A673 (cell line): ENCODE measurements at places on chromosomes 1 and 21. TPM values are rescaled to one million over a fixed set of nuclear protein-coding genes. Genes with fewer than 3 reads are reported as not detected.
A peak's percentile ranks its signal among the peaks of the same experiment; 100 is the strongest.

- H3K36me3 ChIP-seq: no peaks in the 10 kb centered on the region
- H3K27me3 ChIP-seq: no peaks in the 10 kb centered on the region
- DNase-seq: no peak
- H3K4me3 ChIP-seq: no peak overlapping the region
- no peak overlapping the region for H3K27ac ChIP-seq
- H3K4me1 ChIP-seq: no peaks in the 10 kb centered on the region
Measured at GRCh38 chr21:32570456-32570855, 14.9 kb downstream of the TCP10L start.

DNA sequence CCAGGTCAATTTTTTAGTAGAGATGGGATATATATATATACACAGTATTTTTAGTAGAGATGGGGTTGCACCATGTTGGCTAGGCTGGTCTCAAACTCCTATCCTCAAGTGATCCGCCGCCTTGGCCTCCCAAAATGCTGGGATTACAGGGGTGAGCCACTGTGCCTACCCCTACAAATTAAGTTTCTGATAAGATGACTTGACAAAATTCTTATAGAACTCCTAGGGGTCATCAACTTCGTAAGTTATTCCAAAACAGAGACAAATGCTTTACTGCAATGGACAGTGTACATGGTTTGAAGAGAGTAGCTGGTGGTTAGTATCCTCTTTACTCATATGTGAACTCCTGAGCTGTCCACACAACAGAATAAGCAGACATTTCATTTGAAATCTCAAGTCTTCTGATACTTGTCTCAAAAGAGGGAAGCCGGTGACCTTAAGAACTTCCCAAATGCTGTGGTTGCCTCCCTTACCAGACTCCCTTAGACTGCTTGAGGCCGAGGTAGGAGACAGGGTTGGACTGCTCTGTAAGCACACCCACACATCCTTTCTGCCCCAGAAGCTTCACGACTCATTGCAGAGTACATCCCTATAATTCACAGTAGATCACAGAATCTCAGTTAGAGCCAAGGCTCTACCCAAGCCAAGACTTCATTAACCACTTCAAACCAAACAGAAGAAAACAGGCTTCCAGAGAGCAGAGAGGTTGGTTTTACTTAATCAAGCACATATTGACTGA is 244.1 kb upstream of the IRF2BP2 start:
- no peak for DNase-seq
- no peak overlapping the region for H3K4me3 ChIP-seq
- H3K36me3 ChIP-seq: no peaks in the 10 kb centered on the region
- no peaks in the 10 kb centered on the region for H3K27me3 ChIP-seq
- H3K4me1 ChIP-seq: no peaks in the 10 kb centered on the region

DNA sequence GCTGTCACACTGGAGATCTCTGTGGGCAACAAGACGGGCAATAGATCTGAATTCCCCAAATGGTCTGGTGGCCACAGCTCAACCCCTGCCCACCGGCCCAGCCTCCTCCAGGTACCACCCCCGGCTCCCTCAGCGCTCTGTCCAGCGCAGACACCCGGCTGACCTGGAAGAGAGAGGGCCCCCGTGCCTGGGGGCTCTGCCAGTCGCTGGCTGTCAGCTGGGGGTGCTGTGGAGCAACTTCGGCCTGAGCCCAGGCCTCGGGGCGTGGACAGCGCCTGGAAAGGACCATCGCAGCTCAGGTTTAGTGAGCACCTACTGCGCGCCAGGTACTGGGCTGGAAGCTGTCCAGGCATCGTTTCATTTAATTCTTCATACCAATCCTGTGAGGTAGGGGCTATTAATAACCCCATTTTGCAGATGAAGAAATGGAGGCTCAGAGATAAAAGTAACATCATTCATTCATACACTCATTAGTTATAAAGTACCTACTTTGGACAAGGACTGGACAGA is 51.0 kb downstream of the AHDC1 start:
- no peak overlapping the region for H3K27ac ChIP-seq
- H3K27me3 ChIP-seq: no peaks in the 10 kb centered on the region
- H3K4me3 ChIP-seq: no peak overlapping the region
- DNase-seq: no peak
- H3K4me1 ChIP-seq: peaks cover 23% of the 10 kb centered on the region

DNA sequence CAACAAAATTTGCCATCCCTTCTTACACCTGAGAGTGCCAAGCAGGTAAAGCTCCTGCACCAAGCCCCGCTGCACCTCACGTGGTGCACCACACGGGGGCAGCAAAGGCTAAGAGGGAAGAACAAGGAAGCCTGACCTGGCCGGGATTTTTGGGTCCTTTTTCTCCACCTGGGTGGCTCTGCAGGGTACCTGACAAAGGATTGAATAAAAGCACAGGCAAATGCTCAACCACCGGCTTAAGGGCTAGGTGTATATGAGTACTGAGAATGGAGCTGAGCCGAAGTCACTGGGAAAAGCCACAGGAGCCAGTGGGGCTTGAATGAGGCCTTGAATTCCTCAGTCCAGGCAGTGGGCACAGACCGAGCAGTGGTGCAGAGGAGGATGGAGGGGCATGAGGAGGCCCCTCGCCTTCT is 36.4 kb downstream of the ZNF697 start:
- H3K27ac ChIP-seq: no peak overlapping the region
- H3K4me3 ChIP-seq: no peak overlapping the region
- H3K36me3 ChIP-seq: no peaks in the 10 kb centered on the region
- no peaks in the 10 kb centered on the region for H3K27me3 ChIP-seq

ADAM30 gene
- not detected in 2 replicates for total RNA-seq

INAVA gene
- total RNA-seq: 0.33 and 0.45 TPM in 2 replicates

GRCh38 chr1:44592208-44593145 is 81.8 kb downstream of the TMEM53 start:
- peaks cover 5% of the 10 kb centered on the region for H3K27me3 ChIP-seq
- no peaks in the 10 kb centered on the region for H3K36me3 ChIP-seq
- no peak for DNase-seq
- no peak overlapping the region for H3K4me3 ChIP-seq

PCNT gene
- 66.4 and 73.7 TPM in 2 replicates for total RNA-seq

SAMSN1 gene
- total RNA-seq: not detected in 2 replicates

DNA sequence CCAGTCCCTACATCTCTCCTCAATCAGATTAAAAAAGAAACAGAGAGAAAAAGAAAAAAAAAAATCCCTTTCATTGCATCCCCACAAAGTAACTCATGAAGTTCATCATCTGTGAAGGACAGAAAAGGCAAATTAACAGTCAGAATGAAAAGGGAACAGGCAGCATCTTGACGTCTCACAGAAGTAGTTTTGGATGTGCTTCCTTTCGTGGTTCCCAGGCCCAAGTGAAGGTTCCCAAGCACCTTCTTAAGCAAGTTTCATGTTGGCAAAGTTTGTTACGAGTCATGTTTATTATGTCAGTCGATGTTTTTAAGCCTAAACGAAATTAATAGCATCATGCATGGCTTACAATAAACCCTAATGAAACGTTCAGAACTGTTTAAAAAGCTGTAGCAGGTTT is 475.2 kb downstream of the SETD4 start:
- H3K4me1 ChIP-seq: peaks cover 9% of the 10 kb centered on the region
- no peak for DNase-seq
- H3K36me3 ChIP-seq: no peaks in the 10 kb centered on the region
- H3K27me3 ChIP-seq: peaks cover 61% of the 10 kb centered on the region

SOX13 gene
- total RNA-seq: 9.4 and 11.5 TPM in 2 replicates

- H3K36me3 ChIP-seq: no peaks in the 10 kb centered on the region
- no peaks in the 10 kb centered on the region for H3K4me1 ChIP-seq
- DNase-seq: no peak
- no peak overlapping the region for H3K27ac ChIP-seq
Measured at GRCh38 chr1:239098400-239099037, 287.8 kb upstream of the CHRM3 start.

IQGAP3 gene
- 35.3 and 37.5 TPM in 2 replicates for total RNA-seq

DNA sequence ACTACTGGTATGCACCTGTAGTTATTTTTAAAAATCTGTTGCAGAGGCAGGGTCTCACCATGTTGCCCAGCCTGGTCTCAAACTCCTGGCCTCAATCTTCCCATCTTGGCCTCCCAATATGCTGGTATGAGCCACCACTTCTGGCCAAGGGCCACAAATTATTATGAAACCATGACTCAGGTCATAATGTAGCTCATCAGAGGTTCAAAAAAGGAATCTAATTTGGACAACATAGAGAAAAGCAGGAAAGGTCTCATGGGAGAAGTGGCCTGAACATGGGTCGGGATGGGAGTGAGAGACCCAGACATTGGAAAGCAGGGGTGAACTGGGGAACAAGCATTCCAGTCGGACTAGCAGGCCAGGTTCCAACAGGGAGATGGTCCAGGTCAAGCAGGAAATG is 45.2 kb upstream of the C1orf198 start:
- DNase-seq: no peak
- no peak overlapping the region for H3K27ac ChIP-seq
- no peak overlapping the region for H3K4me3 ChIP-seq
- no peaks in the 10 kb centered on the region for H3K36me3 ChIP-seq
- no peaks in the 10 kb centered on the region for H3K27me3 ChIP-seq

GRCh38 chr1:24737368-24738117 is 7.7 kb upstream of the CLIC4 start:
- no peak overlapping the region for H3K4me3 ChIP-seq
- H3K4me1 ChIP-seq: peaks cover 30% of the 10 kb centered on the region
- no peak for DNase-seq
- H3K27me3 ChIP-seq: no peaks in the 10 kb centered on the region
- no peak overlapping the region for H3K27ac ChIP-seq

SASS6 gene
- 15.1 and 16.8 TPM in 2 replicates for total RNA-seq

GRCh38 chr1:233998891-233999290 is 94.4 kb downstream of the SLC35F3 start:
- peaks cover 17% of the 10 kb centered on the region for H3K4me1 ChIP-seq
- DNase-seq: peak; percentile 79
- no peaks in the 10 kb centered on the region for H3K36me3 ChIP-seq
- H3K4me3 ChIP-seq: no peak overlapping the region

CCDC27 gene
- total RNA-seq: not detected in 2 replicates

GBP5 gene
- 0.09 TPM in 1 of 2 replicates, not detected in the other for total RNA-seq

- H3K36me3 ChIP-seq: no peaks in the 10 kb centered on the region
- no peak overlapping the region for H3K27ac ChIP-seq
- no peak overlapping the region for H3K4me3 ChIP-seq
- no peaks in the 10 kb centered on the region for H3K4me1 ChIP-seq
- no peak for DNase-seq
Measured at GRCh38 chr1:23645338-23645737, 46.3 kb upstream of the RPL11 start.

GRCh38 chr1:206067486-206068227 is 14.7 kb downstream of the RHEX start:
- DNase-seq: no peak
- H3K4me1 ChIP-seq: no peaks in the 10 kb centered on the region
- no peak overlapping the region for H3K4me3 ChIP-seq
- no peaks in the 10 kb centered on the region for H3K36me3 ChIP-seq

DNA sequence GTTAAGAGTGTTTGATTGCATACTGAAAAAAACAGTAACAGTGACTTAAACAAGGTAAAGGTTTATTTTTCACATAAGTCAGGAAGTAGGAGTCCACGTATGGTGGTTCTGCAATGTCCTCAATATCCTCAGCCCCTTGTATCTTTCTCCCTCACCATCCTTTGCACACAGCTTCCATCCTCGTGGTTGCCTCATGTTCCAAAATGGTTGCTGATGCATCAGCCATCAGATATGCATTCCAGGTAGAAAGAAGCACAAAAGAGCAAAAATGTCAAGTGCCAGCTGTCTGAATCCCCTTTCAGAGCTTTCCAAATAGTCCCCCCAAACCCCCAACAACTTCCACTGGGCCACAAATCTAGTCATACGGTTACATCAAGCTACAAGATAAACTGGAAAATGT is 138.1 kb downstream of the SYF2 start:
- H3K4me3 ChIP-seq: no peak overlapping the region
- no peaks in the 10 kb centered on the region for H3K4me1 ChIP-seq

DNA sequence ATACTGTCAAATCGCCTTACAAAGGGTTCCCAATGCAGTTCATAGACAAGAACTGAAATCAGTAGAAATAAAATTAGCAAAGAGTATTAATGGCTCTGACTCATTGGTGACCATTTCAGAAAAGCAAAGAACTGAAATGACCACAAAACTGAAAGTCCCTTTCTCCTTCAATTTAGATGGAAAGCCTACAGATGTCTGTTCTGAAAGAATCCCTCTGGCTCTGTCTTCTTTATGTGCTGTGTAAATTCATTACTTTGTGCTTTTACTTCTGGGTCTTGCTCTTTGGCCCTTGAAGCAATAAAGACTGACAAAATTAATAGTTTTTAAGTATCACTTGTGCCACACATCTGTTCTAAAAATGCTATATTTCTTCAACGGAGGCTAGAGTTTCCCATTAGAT is 62.7 kb upstream of the GPR89A start:
- no peaks in the 10 kb centered on the region for H3K36me3 ChIP-seq
- no peaks in the 10 kb centered on the region for H3K4me1 ChIP-seq
- H3K4me3 ChIP-seq: no peak overlapping the region
- peaks cover 11% of the 10 kb centered on the region for H3K27me3 ChIP-seq
- no peak overlapping the region for H3K27ac ChIP-seq

DNA sequence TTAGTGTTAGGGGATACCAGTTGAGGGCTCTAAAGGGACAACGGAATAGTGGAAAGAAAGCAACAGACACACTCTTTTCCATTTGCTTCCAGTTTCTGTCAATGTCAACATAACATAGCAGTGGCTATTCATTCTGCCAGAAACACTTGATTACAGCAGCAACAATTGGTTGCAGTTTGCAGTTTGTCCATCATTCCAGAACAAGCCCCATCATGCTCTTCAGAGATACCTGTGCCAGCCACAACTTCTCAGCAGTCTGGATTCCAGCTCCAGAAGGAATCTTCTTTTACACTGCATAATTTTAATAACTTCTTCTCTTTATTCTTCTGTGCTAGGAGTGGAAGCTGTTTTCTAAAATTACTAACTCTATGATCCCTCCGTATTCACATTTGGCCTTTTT is 1521.4 kb downstream of the PLA2G4A start:
- no peak overlapping the region for H3K27ac ChIP-seq
- DNase-seq: no peak
- no peaks in the 10 kb centered on the region for H3K36me3 ChIP-seq
- H3K27me3 ChIP-seq: no peaks in the 10 kb centered on the region
- H3K4me3 ChIP-seq: no peak overlapping the region

DIRAS3 gene
- 0.94 and 1.1 TPM in 2 replicates for total RNA-seq

LCE5A gene
- total RNA-seq: not detected in 2 replicates

GRCh38 chr21:31558189-31558961 is 101.1 kb upstream of the SOD1 start:
- peak; percentile 64 for DNase-seq
- H3K4me3 ChIP-seq: peak overlapping the region; percentile 59
- peak overlapping the region; percentile 29 for H3K27ac ChIP-seq
- no peaks in the 10 kb centered on the region for H3K36me3 ChIP-seq

GRCh38 chr1:204232526-204232925 is 18.7 kb upstream of the GOLT1A start:
- DNase-seq: peak; percentile 48
- H3K4me3 ChIP-seq: no peak overlapping the region
- no peaks in the 10 kb centered on the region for H3K4me1 ChIP-seq
- H3K27me3 ChIP-seq: no peaks in the 10 kb centered on the region
- no peaks in the 10 kb centered on the region for H3K36me3 ChIP-seq
- no peak overlapping the region for H3K27ac ChIP-seq
